Dermis microvascular lymphatic vessel endothelial cell (primary cell): ENCODE measurements at places on chromosomes 11 and 22. TPM values are rescaled to one million over a fixed set of nuclear protein-coding genes. Genes with fewer than 3 reads are reported as not detected.

GLYATL2 gene
- under 0.01 and 0.13 TPM in 2 replicates for total RNA-seq

SLC25A17 gene
- total RNA-seq = 15.7 and 19.2 TPM in 2 replicates

MS4A14 gene
- total RNA-seq = not detected in 2 replicates

GNAZ gene
- 0.38 and 0.51 TPM in 2 replicates for total RNA-seq

MMP12 gene
- not detected in 2 replicates for total RNA-seq

APOBEC3B gene
- total RNA-seq = 0.76 and 1.3 TPM in 2 replicates

CREB3L1 gene
- under 0.01 and 0.25 TPM in 2 replicates for total RNA-seq

OR52I1 gene
- total RNA-seq = not detected in 2 replicates

OR2AG1 gene
- not detected in 2 replicates for total RNA-seq

CCND1 gene
- 222 and 302 TPM in 2 replicates for total RNA-seq

KRTAP5-5 gene
- not detected in 2 replicates for total RNA-seq

NOL12 gene
- total RNA-seq = 15.9 and 17.6 TPM in 2 replicates

APOL3 gene
- total RNA-seq = 118 and 218 TPM in 2 replicates

IL17RA gene
- 2.1 and 2.4 TPM in 2 replicates for total RNA-seq

BEST1 gene
- under 0.01 and 0.13 TPM in 2 replicates for total RNA-seq

MS4A12 gene
- total RNA-seq = not detected in 2 replicates

OR52H1 gene
- 0.13 TPM in 2 replicates for total RNA-seq

PVALB gene
- total RNA-seq = not detected in 2 replicates

PATE4 gene
- not detected in 2 replicates for total RNA-seq

C22orf15 gene
- 0.38 and 0.64 TPM in 2 replicates for total RNA-seq

ACTN3 gene
- total RNA-seq = under 0.01 TPM in 2 replicates

TMPRSS5 gene
- 0.13 TPM in 2 replicates for total RNA-seq

KRTAP5-2 gene
- total RNA-seq = not detected in 2 replicates

CYTH4 gene
- 0.13 TPM in 2 replicates for total RNA-seq

RANGAP1 gene
- 65.1 and 72.2 TPM in 2 replicates for total RNA-seq

CSNK2A3 gene
- total RNA-seq = 2.1 and 3.3 TPM in 2 replicates

C11orf86 gene
- total RNA-seq = not detected in 2 replicates

GTF2H1 gene
- 42.4 and 60.3 TPM in 2 replicates for total RNA-seq

KCNE3 gene
- 0.51 and 1.0 TPM in 2 replicates for total RNA-seq

DUSP8 gene
- total RNA-seq = 0.26 and 0.76 TPM in 2 replicates

ALG9 gene
- 19.5 and 20.7 TPM in 2 replicates for total RNA-seq

FERMT3 gene
- 5.4 and 15.7 TPM in 2 replicates for total RNA-seq

PKDREJ gene
- under 0.01 TPM in 1 of 2 replicates, not detected in the other for total RNA-seq

YAP1 gene
- total RNA-seq = 63.3 and 109 TPM in 2 replicates

SLC17A6 gene
- total RNA-seq = not detected in 2 replicates

NTM gene
- total RNA-seq = under 0.01 TPM in 1 of 2 replicates, not detected in the other

POU2F3 gene
- under 0.01 and 0.13 TPM in 2 replicates for total RNA-seq

NFAM1 gene
- under 0.01 TPM in 1 of 2 replicates, not detected in the other for total RNA-seq

OR4D5 gene
- total RNA-seq = not detected in 2 replicates

NEFH gene
- 0.13 TPM in 2 replicates for total RNA-seq

MAJIN gene
- total RNA-seq = not detected in 2 replicates

TOLLIP gene
- total RNA-seq = 16.6 and 34.5 TPM in 2 replicates

ROBO4 gene
- 278 and 426 TPM in 2 replicates for total RNA-seq

ART1 gene
- not detected in 2 replicates for total RNA-seq

CELSR1 gene
- 18.6 and 52.2 TPM in 2 replicates for total RNA-seq

APOA4 gene
- total RNA-seq = not detected in 2 replicates

MIOX gene
- total RNA-seq = 0.13 TPM in 1 of 2 replicates, not detected in the other

ZP1 gene
- total RNA-seq = 0.13 TPM in 1 of 2 replicates, not detected in the other
